Upper lobe of left lung (tissue), 6 donors: ENCODE measurements at places on chromosomes 7 and 10. TPM values are rescaled to one million over a fixed set of nuclear protein-coding genes. Genes with fewer than 3 reads are reported as not detected.
A peak's percentile ranks its signal among the peaks of the same experiment; 100 is the strongest.

CHPF2 gene
- total RNA-seq = 69.1 TPM

VAX1 gene
- not detected for total RNA-seq

KMT2E gene
- 86.8 TPM for total RNA-seq

ENO4 gene
- 3.0 TPM for total RNA-seq

GRCh38 chr10:4719036-4719435, 107.0 kb upstream of the AKR1E2 start:
- no peaks in the 10 kb centered on the region for H3K4me1 ChIP-seq
- no peak for DNase-seq
- no peaks in the 10 kb centered on the region for H3K36me3 ChIP-seq

- DNase-seq = no peak
- H3K27me3 ChIP-seq = no peaks in the 10 kb centered on the region
- no peaks in the 10 kb centered on the region for H3K4me1 ChIP-seq
- H3K36me3 ChIP-seq = no peaks in the 10 kb centered on the region
- H3K27ac ChIP-seq = no peak overlapping the region
Observed at GRCh38 chr7:121847041-121847440, 25.9 kb upstream of the PTPRZ1 start.

GRCh38 chr7:158054611-158055010, 533.0 kb downstream of the PTPRN2 start:
- no peak for DNase-seq
- H3K4me3 ChIP-seq = no peak overlapping the region
- H3K27ac ChIP-seq = no peak overlapping the region
- H3K4me1 ChIP-seq = no peaks in the 10 kb centered on the region
- no peaks in the 10 kb centered on the region for H3K27me3 ChIP-seq

DNA sequence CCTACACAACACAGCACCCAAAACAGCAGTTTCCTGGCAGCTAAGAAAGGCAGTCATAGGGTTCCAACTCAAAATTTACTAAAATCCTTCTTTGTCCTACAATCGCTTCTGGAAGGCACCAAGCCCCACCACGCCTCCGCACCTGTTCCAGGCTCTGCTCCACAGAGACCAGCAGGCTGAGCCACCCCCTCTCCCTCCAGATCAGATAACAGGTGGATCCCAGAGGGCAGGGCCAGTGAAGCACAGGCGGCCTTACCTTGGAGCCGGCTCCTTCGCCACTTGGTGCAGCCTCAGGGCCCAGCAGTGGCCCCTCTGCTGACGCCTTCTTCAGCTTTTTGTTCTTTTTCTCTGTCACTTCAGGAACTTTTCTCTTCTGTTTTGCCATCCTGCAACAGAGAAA, 33.0 kb downstream of the ZFAND2A start:
- H3K27me3 ChIP-seq = no peaks in the 10 kb centered on the region
- no peaks in the 10 kb centered on the region for H3K36me3 ChIP-seq
- H3K4me3 ChIP-seq = no peak overlapping the region
- DNase-seq = no peak
- H3K27ac ChIP-seq = no peak overlapping the region
- peaks cover 4% of the 10 kb centered on the region for H3K4me1 ChIP-seq

GRCh38 chr7:113408999-113409398, 290.6 kb upstream of the SMIM30 start:
- H3K4me3 ChIP-seq = no peak overlapping the region
- no peaks in the 10 kb centered on the region for H3K4me1 ChIP-seq
- DNase-seq = no peak
- no peak overlapping the region for H3K27ac ChIP-seq
- no peaks in the 10 kb centered on the region for H3K27me3 ChIP-seq
- no peaks in the 10 kb centered on the region for H3K36me3 ChIP-seq

DNA sequence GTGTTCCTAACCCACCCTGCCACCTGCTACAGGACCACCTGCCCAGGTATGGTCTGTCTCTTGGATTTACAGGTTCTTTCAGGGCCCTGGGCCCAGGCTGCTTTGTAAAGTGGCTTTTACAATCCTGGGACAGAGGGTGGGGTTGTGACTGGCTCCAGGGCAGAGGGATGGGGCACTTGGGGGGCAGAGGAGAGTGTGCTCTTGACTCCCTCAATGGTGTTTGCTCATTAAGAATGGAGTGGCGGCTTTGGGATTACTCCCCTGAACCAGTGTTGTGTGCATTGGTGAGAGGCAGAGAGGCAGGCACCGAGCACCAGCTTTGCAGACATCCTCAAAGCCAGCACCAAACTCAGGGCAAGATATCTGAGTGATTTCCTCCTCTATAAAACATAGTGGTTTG, 43.5 kb downstream of the VWA2 start:
- peak overlapping the region; percentile 10 for H3K27ac ChIP-seq
- H3K4me1 ChIP-seq = no peaks in the 10 kb centered on the region
- H3K27me3 ChIP-seq = no peaks in the 10 kb centered on the region
- DNase-seq = no peak

- no peaks in the 10 kb centered on the region for H3K36me3 ChIP-seq
- no peak for DNase-seq
- H3K4me1 ChIP-seq = no peaks in the 10 kb centered on the region
- no peaks in the 10 kb centered on the region for H3K27me3 ChIP-seq
Observed at GRCh38 chr7:115356139-115356746, 434.3 kb downstream of the MDFIC start.

DNA sequence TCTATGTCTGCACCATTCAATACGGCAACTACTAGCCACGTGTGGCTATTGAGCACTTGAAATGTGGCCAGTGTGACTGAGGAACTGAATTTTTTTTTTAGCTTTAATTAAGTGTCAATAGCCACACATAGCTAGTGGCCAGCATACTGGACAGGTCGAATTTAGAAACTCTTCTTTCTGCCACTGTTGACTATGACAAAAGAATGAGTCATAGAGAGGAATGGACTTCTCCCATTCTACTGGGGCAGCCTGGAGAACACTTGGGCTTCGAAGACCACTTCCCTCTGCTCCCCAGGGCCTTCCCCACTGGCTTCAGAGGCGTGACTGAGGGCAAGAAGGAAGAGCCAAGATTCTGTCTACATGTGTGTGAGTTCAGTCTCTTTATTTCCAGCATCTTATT, 137.5 kb downstream of the SNX10 start:
- peaks cover 5% of the 10 kb centered on the region for H3K4me1 ChIP-seq
- H3K27me3 ChIP-seq = no peaks in the 10 kb centered on the region
- no peaks in the 10 kb centered on the region for H3K36me3 ChIP-seq
- no peak for DNase-seq

DNA sequence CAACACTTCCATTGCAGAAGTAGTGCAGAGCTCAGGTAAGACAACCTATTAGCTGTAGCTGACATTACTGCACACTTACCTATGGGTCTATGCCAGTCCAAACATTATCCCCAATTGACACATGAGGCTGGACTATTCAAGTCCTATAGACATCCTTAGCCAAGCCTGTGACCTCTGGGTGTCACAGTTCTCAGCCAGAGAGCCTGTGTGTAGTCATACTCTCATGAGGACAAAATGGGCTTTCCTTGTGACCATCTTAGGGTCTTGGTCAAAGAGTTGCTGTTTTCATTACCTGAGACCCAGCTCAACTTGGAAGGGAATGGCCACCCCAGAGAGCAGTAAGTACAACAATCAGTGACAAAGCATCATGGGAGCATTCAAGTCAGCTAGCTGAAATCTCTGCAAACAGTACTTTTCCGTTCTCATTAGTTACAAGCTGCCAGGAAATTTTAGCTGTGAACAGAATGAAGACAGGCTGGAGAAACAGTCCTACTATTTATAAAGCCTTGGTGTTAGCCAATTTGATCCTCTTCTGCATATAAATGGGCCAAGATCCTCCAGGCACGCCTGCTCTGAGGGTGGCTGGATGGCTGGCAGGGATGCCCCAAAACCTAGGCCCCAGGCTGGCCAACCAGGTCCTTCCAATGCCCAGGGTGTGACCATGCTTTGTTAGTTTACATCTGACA, 44.3 kb downstream of the NUDCD3 start:
- H3K4me3 ChIP-seq = no peak overlapping the region
- no peak for DNase-seq

DNA sequence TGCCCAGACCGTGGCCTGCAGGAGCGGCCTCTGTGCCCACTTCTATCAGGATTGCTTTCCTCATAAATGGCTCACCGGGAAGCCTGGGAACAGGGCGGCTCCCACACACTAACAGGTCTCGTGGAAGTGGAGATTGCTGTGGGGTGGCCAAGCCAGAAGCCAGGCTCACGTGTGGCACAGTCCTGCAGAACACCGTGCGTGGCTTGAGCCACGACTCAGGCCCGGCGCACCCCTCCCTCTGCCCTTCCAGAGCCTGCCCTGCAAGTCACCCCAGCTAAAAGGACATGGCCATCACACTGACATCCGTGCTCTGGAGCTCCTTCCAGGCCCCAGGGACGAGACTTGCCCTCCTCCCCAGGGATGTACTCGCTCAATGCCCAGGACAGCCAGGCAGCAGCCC, 7.0 kb downstream of the GPER1 start:
- DNase-seq = no peak
- H3K4me3 ChIP-seq = no peak overlapping the region
- H3K27ac ChIP-seq = no peak overlapping the region
- no peaks in the 10 kb centered on the region for H3K27me3 ChIP-seq

- H3K27ac ChIP-seq = peak overlapping the region; percentile 24
- no peak overlapping the region for H3K4me3 ChIP-seq
- DNase-seq = peak; percentile 3
- no peaks in the 10 kb centered on the region for H3K36me3 ChIP-seq
- H3K4me1 ChIP-seq = peaks cover 13% of the 10 kb centered on the region
Observed at GRCh38 chr7:2810682-2811415, 33.3 kb downstream of the GNA12 start.
